ENCODE measurements at places on chromosomes 3 and 15.

DNA sequence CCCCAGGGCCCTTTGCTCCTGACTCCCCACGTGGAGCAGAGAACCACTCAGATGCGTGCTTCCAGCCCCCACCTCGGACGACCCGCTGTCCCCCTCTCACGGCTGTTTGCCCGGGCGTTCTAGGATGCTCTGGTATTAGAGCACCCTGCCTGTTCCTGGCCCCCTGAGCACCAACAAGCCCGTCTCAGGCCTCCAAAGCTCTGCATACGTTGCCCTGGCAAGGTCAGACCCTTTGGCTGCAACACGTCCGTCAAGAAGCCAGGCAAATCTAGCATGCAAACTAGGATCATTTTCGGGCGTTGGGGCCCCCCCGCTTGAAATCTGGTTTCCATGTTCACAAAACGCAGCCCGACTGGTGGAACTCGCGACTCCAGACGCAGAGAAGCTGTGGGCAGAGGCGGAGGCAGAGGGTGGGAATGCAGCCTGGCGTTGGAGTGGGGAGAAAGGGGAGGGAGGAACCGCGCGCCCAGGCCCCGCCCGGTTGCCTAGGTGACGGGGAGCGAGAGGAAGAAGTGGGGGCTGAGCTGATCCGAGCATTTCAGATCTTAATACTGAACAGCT lies 86.2 kb upstream of the PIAS1 start:
- peak; percentile 57 for DNase-seq

GRCh38 chr15:40096094-40096891 lies 12.4 kb downstream of the BMF start:
- no peak for DNase-seq

- peak; percentile 68 for DNase-seq
Measured at GRCh38 chr3:71062952-71063772, 520.4 kb downstream of the FOXP1 start.

DNA sequence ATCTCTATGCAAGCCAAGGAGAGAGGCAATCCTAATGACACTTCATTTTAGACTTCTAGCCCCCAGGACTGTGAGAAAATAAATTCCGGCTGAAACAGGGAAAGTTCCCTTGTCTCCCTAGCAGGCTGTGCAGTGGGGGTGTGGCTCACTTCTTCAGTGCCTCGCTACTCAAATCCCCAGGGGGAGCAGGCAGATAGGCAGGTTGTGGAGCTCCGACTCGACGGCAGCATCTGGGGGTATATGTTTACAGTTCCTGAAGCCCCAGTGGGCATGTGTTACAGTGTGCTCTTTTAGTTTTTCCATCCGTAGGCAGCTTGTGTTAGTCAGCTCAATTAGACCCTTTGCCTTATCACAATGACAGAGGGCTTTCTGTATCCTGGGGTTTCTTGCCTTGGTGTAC lies 836.5 kb downstream of the PDCD6IP start:
- no peak for DNase-seq

DNA sequence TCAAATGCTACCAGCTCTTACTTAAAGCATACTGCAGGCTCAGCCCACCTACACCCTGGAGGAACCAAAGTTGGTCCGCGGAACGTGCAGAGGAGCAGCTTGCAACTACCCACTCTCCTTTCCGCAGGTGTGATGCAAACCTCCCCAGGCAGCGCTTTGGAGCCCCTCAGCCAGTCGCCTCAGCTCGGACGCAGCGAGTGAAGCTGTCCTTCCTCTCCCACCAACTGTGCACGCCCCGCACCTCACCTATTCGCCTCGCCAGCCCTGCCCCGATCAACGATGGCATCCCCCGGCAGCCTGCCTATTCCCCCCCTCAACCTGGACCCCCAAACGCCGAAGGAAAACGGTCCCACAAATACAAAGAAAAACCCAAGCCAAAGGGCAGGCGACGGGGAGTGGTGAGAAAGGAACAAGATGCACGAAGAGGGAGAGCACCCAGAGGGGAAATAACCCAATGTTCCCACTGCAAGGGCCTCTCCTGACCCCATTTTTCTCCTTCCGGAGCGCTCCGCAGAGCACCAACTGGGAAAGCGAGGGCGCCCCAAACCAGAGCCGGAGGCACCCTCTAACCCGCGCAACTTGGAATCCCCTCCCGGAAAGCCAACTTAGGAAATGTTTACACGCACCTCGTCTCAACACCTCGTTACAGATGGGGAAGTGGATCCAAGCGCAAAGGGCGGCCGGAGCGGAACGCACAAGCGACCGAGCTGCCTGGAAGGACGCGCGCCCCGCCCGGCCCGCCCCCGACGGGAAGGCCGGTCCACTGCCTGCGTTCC lies 665 bp downstream of the GLB1 start:
- DNase-seq = peak; percentile 15

DNA sequence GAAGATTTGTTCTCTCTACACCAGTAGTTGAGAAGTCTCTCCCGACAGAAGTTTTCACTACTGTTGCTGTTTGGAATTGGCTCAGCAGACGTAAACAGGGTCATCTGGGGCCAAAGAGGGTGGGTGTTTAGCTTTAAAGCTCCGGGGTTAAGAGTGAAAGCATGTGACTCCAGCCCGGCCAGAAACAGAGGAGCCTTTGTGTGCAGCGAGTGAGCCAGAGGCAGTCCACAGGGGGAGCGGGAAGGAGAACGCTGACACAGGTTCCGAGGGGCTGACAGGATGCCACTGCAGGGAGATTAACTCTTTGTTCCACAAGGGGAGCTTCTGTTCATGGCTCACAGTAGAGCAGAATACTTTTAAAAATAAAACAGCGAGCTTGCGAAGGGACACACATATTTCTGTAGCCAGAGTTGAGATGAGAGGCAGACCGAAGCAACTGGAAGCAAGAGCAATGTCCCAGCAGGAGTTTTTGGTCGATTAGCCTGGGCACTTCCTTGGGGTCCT lies 26.9 kb downstream of the BMF start:
- DNase-seq = no peak

DNA sequence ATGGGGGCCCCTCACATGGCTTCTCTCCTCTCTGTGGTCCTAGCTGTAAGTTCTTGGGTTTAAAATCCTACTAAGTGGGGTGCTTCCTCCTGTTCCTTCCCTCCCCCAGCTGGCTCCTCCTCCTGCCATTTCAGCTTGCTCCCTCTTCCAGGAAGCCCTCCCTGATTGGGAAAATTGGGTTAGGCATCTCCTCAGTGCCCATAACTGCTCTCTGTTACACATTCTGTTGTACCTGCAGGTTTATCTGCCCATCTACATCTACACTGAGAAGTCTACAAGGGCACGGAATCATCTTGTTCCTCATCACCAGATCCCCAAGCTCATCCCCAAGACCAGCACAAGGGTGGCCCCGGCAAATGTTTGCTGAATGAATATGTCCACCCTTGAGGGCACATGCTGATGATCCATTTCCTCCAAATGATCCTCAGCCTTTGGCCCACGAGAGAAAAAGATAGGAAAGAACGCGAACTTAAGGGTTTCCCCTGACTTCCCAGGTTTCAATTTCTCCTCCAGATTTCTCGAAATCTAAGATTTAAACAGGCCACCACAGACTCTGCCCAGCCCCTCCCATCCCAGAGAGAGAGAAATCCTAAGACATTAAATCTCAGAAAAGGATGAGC lies 3.9 kb downstream of the SEMA7A start:
- no peak for DNase-seq

DNA sequence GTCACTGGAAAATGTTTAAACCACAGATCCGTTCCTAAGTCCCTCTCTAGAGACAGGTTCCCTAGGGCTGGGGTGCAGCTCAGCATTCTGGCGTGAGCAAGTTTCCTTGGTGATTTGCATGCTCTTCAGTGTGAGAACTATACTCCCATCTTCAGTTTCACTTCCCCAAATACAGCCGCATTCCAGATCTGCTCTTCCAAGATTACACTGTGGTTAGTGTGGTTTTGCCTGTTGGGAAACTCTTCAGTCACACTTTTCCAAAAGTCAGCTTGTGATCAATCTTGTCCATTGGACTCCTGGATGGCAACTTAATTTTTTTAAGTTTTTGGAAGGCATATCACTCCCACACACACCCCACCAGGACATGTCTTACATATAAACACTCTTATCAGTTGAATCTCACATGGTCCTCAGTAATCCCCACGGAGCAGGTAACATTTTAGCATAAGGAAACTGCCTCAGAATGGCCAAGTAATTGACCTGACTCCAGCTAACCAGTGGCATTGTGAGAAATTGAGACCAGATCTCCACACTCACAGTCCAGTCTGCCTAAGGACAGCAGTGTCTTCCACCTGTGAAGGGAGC lies 33.5 kb upstream of the PTPN23 start:
- no peak for DNase-seq

DNA sequence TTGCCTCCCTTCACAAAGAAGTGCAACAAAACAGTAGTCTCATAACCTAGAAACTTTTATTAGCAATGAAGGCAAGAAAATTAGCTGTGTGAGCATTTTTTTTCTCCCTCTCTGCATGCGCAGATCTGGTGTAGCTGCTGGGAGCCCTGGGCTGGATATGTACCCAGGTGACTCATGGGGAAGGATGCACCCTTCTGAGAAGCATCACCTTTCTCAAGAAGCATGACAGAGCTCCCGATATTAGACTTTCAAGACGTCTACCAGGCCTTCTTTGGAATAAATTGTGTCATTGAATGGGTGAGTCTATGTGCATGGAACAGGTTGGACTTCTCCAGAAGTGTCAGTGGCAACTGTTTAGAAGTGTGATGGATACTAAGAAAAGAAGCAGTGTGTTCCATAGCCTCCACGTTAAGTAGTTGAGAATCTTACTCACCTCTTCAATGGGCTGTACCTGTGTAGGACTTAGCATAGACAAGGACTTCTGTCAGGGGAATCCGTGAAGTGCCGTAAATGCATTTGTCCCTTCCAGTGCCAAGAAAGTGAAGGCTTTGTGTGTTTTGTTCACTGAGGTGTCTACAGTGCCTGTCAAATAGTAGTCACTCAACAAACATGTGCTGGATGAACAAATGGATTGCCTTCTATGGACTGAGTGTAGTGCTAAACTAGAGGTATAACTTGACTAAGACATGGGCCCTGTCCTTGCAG lies 47.7 kb upstream of the RASGRP1 start:
- no peak for DNase-seq

DNA sequence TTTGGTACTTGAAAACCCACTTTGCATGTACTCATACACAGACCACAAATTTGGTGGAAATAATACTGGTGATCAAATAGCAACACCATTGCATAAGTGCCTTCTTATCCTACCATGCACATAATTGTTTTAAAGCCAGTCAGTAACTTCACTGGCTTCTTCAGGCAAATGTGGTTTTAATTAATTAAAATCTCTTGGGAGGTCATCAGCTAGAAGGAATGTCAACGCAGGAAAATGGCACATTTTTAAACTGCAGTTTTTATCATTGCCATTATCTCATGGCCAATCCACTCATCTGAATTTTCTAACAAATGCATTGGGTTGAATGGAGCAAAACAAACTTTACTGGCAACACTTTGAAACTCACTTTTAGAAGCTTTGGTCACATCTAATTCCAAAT lies 105.7 kb upstream of the ZPLD1 start:
- DNase-seq = no peak

- DNase-seq = no peak
Measured at GRCh38 chr15:41883484-41883825, 10.4 kb downstream of the SPTBN5 start.

DNA sequence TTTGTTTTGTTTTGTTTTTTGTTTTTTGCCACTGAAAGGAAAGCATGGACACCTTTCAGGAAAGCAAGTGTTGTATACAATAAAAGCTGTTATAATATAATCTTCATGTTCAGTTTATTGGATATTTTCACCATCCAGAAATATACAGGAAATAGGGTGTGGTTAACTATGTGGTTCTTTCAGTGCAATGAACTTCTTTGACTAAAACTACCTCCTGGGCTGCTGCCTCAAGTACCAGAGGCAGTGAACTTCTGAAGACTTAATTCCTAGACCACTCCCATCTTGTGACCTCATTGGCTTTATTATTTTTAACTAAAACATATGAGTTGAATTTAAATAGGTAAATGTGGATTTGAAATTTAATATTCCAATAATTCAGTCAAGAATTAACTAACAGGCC lies 27.1 kb upstream of the TBL1XR1 start:
- DNase-seq = no peak

DNA sequence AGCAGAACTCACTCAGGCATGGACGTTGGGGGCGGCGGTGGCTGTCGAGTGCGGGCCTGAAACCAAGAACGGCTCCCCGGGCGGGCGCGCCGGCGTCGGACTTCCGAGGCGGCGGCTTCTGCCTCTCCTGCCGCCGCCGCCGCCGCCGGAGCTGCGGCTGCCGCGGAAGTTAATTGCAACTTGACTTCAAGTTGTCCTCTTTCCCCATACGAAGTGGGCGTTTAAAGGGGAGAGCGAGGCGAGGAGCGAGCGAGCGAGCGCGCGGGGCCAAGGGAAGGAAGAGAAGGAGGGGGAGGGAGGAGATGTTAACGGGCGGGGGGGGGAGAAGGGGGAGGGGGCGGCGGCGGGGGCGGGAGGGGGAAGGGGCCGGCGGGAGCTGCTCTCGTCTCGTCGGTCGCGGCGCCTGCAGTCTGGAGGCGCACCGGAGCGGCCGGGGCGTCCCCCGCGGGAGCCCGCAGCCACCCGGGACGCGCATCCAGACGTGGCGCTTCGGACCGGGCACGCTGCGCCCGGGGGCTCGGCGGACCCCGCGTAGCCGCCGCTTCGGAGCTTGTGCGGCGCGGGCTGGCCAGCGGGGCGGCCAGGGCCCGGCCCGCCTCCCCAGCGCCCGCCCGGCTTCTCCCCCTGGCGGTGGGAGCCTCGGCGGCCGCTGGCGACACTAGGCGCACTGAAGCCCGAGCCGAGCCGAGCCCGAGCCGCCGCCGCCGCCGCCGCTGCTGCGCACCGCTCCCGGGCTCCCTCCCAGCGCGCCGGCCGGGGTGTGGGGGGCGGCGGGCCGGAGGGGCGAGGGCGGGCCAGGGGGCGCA lies 19.7 kb upstream of the SATB1 start:
- DNase-seq = peak; percentile 35
